ENCODE measurements at places on chromosomes 7 and 10.

GRCh38 chr7:158112571-158113320 is 474.9 kb downstream of the PTPRN2 start:
- no peak for DNase-seq

GRCh38 chr7:3943779-3944520 is 642.9 kb downstream of the SDK1 start:
- no peak for DNase-seq

GRCh38 chr7:140990193-140990962 is 24.4 kb downstream of the MRPS33 start:
- DNase-seq: no peak

- no peak for DNase-seq
Measured at GRCh38 chr7:85512790-85513189, 325.9 kb upstream of the SEMA3D start.

- no peak for DNase-seq
Measured at GRCh38 chr7:77697535-77697831, 1.2 kb downstream of the RSBN1L start.

DNA sequence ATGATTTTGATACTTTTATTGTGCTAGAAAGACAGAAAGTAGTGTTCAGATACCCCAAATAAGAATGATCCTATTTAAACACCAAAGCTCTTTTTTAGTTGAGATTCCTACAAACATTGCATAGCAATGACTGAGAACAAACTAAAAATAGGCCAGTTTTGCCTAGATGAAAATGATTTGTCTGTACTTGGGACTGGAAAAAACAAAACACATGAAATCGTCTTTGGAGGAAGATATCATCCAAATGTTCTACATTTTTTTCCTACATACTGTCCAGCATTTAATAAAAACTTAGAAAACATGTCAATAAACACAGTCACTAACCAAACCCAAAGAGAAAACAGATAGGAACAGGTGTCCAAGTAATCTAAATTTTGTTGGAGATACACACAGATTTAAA is 111.6 kb upstream of the MEOX2 start:
- DNase-seq: no peak

- DNase-seq: no peak
Measured at GRCh38 chr7:136869991-136870865, 1.8 kb downstream of the CHRM2 start.

DNA sequence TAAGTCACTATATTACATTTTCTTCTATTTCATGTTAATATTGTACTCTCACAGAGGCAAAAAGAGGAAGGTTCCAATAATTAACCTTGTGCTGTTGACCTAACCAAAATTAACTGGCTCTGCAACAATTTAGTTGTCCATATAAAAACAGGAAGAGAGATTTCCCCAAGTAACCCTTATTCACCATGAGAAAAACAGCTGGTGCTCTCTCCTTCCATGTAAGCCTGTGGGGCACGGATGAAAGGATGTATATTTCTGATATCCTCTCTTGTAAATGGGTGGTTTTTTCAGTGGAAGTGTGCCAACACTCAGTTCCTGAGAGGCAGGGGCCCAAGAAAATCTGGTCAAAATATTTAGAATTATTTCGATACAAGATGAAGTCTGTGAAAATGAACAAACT is 358.1 kb downstream of the CRPPA start:
- no peak for DNase-seq

GRCh38 chr7:134371536-134371935 is 54.8 kb upstream of the SLC35B4 start:
- no peak for DNase-seq

DNA sequence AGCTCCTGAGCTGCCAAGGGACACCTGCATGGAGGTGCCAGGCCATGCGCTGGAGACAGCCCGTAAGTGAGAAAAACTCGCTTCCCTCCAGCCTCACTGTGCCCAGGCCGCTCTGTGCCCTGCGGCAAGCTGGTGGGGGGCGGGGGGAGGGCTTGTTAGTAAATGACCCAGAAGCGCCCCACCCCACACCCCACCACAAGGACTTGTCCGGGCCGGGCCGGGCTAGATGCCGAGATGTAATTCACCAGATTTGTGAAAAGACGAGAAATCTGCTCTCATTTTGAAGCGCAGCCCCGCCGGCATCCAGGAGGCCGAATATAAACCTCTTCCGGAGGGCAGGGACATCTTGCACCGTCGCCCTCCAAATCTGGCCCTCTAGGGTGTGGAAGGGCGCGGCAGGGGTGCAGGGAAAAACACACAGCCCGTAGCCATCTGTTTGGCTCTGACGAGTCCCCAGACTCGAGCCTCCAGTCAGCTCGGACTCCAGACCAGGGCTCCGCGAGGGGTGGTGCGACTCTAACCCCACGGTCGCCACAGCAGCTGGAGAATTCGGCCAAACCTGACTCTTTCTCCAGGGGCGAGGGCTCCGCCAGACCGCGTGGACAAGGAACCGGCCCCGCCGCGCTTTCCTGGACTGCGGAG is 14.8 kb downstream of the TLX1 start:
- DNase-seq: no peak

GRCh38 chr7:137081321-137082093 is 213.1 kb downstream of the CHRM2 start:
- DNase-seq: no peak

DNA sequence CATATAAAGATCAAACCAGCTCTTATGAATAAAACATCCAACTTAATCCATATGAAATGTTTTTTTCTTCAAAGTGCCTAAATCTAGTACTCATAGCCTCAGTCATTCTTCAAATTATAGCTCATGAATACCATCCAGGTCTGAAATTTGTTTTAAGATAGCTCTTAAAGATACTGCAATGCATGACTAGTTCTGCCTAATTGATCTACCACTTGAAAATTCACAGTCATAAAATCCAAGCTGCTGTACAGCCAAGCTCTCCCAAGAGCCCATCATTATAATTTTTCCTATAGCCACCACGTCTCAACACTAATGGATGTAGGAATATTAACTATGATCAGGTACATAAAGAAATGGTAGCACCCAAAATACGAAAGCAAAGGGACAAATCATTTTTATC is 87.9 kb upstream of the RNF148 start:
- DNase-seq: no peak

DNA sequence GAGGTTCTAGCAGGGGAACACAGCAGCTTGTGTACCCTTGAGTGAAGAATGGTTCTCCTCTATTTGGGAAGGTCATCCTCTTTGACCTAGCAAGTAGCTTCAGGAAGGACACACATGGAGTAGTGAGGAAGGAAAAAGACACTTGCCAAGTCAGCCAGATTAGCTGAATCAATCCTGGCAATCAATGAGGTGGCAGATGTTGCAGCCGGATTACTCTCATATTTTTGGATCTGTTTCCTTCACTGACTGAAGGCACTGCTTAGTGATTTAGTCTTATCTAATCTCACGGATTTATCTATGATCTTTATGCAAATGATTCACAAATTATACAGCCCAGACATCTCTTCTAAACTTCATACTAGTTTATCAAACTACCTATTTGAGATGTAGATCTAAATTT is 218.8 kb downstream of the GPR158 start:
- DNase-seq: no peak

DNA sequence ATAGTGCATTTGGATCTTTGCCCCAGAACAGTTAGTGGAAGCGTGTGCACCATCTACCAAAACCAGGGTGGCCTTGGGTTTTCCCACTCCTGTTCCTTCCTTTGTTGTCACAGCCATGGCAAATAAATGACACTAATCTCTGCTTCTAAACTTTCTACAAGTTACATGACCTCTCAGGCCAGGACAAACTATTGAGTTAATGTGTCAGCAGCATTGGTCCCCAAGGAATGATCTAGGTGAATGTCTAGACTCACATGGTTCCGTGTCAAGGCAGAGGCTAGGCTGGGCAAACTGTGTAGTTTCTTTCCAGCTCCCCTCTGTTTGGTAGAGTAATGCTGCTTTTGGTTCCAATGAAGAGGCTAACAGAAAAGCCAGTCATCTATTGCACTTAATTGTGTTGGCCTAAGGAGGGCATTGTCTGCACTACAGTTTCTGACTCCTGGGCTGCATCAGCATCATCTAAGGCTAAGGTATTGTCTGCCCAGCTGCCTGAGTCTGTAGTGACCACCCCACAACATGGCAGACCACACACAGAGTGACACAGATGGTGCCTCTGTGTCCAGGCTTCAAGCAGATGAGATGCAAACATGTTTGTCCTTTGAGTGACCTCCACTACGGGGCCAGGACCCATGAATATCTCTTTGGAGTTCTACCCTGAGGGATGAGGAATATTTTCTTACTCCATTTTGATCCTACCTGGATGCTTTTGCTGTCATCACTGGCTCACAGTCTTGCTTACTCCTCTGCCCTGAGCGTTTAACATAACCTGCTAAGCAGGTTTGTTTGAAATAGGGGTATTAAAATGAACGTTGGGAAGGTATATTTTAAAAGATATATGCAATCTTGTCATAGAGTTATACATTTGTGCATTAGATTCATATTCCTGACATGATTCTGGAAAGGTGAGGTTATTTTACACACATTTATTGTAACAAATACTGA is 1.7 kb downstream of the CYP3A4 start:
- no peak for DNase-seq

- DNase-seq: no peak
Measured at GRCh38 chr7:129950191-129950932, 2.4 kb downstream of the UBE2H start.

- DNase-seq: no peak
Measured at GRCh38 chr10:97975598-97975997, 54.8 kb downstream of the CRTAC1 start.

DNA sequence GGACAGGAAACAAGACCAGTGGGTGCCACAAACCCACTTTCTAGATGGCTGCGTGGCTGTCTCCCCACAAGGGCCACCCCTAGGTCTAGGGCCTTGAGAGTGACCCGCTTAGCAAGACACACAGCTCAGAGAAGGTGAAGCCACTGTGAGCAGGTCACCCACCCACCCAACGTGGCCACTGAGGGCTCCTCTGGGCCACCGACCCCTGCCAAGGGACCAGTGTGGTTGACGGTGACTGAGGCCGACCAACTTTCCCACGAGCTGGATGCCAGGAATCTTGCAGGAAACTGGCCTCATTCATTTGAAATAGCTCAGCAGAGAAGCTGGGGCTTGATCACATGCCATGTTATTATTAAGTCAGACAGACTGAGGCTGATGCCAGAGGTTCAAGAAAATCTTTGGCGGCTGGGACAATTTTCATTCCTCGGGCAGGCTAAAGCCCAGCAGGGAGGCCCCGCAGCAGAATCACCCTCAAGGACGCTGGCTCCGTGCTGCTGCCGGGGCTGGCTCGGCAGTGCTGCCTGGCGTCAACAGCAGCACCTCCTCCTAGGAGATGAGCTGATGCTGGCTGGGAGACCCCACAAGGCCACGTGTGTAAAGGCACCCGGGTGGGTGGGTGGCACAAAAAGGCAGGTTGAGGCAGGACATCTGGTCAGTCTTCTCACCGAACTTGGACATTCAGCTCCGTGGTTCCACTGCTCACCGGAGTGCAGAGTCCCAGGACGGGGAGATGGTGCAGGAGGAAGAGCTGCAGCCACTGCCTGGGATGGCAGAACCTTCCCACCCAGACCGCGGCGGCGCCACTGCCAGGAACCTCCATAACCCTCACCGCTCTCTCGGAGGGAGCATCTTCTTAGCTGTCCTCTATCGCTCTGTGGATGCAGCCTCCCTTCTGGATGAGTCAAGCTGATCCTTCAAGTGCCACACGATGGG is 57.8 kb downstream of the ZRANB1 start:
- no peak for DNase-seq

GRCh38 chr10:17644485-17644943 is 563 bp downstream of the STAM start:
- no peak for DNase-seq

- no peak for DNase-seq
Measured at GRCh38 chr7:23022258-23022769, 8.4 kb upstream of the HYCC1 start.

- no peak for DNase-seq
Measured at GRCh38 chr7:131652934-131653333, 96.5 kb upstream of the PODXL start.

GRCh38 chr10:49243610-49244283 is 55.2 kb upstream of the C10orf71 start:
- DNase-seq: no peak

DNA sequence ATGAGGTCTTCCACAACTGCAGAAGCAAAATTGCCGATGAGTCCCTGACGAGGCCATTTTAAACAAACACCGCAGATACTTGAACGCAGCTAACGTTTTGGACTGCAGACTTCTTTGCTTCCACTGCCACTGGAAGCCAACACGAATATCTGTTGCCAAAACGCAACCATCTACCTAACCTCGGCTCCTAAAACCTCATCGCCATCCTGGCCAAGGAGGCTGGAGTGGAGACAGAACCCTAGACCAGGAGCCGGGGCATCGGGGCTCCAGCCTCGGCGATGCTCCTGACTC is 493 bp downstream of the WDR91 start:
- no peak for DNase-seq

GRCh38 chr7:76142861-76143260 is 58.8 kb upstream of the SRRM3 start:
- no peak for DNase-seq

DNA sequence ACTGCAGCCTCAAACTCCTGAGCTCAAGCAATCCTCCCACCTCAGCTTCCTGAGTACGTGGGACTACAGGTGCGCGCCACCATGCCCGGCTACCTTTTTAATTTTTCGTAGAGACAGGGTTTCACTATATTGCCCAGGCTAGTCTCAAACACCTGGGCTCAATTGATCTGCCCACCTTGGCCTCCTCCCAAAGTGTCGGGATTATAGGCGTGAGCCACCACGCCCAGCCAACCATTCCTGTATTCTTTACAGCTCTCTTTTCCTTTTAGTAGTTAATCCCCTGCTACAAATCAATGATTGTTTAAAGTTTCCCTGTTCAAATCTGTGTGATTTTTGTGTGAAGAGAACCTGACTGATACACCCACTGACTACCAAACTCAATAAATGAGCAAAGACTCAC is 75.4 kb upstream of the SVIL start:
- no peak for DNase-seq

DNA sequence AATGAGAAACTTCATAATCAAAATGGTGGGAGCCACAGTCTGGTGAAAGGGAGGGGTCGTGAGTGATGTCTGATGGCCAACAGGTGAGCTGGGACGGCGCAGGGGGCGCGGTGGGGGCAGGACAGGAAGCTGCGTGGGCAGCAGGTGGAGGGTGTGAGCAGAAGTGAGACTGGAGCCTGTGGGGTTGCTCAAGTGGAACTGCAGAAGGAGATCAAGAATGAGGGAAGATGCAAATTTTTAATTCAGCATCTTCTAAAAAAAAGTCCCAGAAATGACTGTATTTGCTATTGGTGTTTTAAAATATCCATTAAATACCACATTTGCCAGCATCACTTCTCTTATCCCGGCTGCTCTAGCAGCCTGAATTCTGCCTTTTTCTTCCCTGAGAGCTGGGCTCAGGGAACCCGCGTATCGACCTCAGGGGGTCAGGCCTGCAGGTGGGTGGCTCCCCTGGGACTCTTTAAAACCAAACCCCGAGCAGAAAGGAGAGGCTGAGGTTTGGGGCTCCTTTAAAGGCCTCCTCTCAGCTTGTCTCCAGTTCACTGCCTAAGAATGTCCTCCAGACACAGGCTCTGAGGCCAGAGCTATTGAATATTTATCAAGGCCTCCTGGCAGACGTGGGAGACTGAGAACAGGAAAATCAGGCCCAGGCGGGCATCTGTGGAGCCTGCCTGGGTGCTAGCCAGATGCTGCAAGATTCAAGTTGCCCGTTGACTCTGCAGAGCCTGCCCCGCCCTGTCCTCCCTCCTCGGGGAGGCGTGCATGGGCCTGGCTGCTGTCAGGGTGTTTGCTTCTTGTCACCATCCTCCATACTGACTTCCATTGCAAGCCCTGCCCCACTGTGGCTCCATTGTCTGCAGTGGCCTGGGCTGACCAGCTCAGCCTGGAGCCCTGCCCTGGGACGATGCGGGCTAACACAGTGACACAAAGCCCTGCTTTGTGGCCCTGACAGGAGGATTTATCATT is 53.9 kb downstream of the SYPL1 start:
- DNase-seq: no peak
